ENCODE measurements at places on chromosomes 3 and 15.

- no peak for DNase-seq
Measured at GRCh38 chr3:179750720-179751328, 98.0 kb downstream of the USP13 start.

- DNase-seq: no peak
Measured at GRCh38 chr15:100042558-100042957, 299.2 kb downstream of the ADAMTS17 start.

DNA sequence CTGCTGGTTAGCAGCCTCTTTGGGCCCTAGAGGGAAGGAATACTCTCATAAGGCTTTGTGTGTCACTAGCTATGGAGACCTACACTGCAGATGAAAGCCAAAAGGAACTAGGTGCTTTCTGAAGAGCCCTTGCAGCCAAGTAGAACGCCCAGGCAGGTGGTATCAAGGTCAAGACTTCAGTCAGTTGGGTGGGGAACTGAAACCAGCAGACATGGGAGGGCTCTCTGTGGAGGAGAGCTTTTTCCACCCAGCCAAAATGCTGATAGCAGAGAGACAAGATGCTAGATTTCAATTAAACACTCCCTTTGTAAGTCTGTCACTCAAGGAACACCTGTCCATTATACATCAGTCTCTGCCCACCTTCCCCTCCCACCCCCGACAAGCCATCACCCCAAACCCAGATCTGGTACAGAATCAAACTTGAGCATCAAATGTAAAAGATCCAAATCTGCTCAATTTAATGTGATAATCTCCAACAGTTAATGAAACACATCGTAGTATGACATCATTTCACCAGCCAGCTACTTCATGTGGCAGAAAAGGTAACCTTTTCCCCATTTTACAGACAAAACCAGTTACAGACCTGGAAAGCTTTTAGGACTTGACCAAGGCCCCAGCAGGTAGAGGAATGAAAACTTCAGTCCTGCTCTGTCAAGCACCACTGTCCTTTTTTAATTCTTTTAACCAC is 14.6 kb downstream of the MRPS25 start:
- no peak for DNase-seq

GRCh38 chr15:60551147-60551780 is 72.3 kb upstream of the ICE2 start:
- no peak for DNase-seq

DNA sequence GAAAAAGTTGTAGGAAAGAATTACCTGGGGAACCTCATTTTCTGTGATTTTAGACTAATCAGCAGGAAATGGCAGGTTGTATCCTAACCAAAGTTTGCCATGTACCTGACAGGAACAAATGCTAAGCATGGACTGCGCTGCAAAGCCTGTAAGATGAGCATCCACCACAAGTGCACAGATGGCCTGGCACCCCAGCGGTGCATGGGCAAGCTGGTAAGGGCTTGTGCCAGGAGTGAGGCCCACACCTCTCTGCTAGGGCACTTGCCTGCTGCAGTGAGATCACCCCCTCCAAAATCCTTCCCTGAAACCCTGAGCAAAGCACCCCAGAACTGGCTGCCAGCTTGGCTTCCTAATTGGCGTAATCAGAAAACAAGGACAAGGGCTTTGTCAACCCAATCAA is 102.6 kb downstream of the STAC start:
- DNase-seq: no peak

Measured in activated CD4-positive, alpha-beta T cell treated with anti-CD3 and anti-CD28 coated beads, Interleukin-2, amount 50 U/mL, for 1 hour (primary cell).